HS-27A (cell line): ENCODE measurements at places on chromosomes 12 and 14.

GRCh38 chr14:24171422-24172260, at the start of gene REC8:
TSS of gene REC8 (plus strand) at chr14:24172080. CDS start at chr14:24172553, 473 bp downstream.
- no peak for DNase-seq

- no peak for DNase-seq
These were observed 41.8 kb downstream of the DDX51 start for GRCh38 chr12:132102297-132102696.

- DNase-seq: no peak
These were observed 163.9 kb downstream of the ADGRD1 start for GRCh38 chr12:131117438-131118245.

GRCh38 chr14:96082420-96083300, 43.5 kb downstream of the C14orf132 start:
- no peak for DNase-seq

DNA sequence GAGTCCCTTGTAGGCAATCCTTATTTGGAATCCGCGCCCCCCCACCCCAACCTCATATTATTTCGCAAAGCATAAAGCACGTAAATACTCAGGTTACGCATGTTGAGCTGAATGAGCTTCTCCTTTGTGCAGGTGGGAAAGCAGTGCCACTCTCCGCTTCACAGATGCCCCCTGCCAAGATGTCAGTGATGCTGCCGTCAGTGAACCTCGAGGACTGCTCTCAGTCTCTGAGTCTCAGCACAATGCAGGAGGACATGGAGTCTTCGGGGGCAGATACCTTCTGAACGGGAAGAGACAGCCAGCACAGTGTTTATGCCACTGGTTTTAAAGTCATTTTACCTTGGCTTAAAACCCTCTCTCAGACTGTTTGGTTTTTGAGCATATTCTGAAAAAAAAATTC, 90.1 kb upstream of the DACT1 start:
- DNase-seq: no peak

- no peak for DNase-seq
These were observed 54.3 kb downstream of the PLCZ1 start for GRCh38 chr12:18683327-18684013.
